DMS153 (cell line): ENCODE measurements at places on chromosomes 2 and 18.

- DNase-seq, result no peak
Measured at GRCh38 chr2:206343816-206344215, 69.4 kb downstream of the ZDBF2 start.

DNA sequence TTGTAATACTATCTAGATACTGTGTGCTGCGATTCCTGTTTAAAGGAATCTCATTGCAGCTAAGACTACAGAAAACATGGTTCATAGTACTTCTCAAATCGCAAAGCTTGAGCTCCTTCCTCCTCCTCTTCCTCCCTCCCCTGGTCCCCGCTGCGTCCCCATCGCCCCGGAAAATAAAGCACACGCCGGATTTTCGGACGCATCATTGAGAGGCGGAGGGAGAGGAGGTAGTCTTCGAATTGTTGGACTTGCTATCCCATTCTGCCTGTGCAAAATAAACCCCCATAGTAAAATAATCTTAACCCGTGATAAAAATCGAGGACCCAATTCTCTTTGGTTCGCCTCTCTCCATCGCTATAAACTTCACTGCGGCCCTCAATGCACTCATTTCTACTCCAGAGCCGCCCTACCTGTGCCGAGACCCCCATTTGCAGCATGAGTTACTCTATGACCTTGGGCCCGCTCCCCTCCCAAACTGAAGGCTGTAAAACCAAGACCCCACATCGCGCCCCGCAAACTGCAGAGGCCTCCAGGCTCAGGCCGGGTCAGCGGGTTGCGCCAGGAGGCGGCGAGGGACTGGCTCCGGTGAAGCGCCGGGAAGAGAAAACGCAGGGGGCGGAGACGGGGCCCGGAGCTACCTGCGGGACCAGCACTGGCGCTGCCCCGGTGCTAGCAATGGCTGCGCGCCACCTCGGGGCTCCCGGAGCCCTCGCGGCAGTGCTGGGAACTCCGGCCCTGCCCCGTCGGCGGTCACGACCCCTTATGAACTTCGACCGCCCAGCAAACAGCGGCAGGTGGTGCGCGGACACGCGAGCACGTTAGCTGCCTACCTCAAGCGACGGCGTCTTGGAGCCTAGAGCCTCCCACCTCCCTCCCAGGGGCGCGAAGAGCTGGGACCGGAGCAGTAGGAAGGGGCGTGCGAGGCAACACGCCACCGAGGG is 649 bp downstream of the ESCO1 start:
- DNase-seq, result no peak

DNA sequence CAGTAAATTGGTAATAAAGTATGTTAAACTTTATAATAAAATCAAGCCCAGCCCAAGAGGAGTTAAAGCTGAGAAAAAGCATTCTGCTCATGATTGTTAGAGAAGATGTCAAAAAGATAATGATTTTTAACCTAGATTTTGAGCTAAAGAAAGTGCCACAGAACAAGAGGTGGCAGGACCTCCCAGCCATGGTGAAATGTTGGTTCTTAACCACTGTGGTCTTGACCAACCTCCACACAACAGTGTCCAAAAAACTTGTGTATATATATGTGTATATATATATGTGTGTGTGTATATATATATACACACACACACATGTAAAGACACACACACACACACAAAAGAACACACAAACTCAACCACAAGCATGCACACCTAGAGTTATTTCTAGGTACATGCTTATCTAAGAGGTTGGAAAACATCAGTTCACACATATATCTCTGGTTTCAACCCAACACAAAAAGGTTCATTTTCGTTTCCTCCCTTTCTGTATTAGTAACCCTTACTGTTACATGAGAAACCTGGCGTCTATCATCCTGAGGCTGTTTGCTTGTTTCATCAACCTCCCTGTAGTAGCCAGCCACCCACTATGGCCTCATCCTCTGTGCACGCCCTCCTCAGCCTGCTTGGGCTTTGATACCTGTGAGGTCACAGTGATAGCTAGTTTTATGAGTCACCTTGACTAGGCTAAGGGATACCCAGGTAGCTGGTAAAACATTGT is 631.8 kb upstream of the ID2 start:
- no peak for DNase-seq

DNA sequence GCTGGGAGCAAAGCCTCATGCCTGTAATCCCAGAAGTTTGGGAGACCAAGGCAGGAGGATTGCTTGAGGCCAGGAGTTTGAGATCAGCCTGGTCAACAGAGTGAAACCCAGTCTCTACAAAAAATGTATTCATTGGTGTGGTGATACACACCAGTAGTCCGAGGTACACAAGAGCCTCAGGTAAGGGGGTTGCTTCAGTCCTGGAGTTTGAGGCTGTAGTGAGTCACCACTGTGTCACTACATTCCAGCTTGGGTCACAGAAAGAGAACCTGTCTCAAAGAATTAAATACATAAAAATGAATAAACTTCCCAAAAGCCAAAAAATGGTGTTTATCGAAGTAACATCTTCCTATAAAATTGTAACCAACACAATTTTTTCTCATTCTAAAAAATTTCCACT is 568.1 kb upstream of the LINC00305 start:
- no peak for DNase-seq

DNA sequence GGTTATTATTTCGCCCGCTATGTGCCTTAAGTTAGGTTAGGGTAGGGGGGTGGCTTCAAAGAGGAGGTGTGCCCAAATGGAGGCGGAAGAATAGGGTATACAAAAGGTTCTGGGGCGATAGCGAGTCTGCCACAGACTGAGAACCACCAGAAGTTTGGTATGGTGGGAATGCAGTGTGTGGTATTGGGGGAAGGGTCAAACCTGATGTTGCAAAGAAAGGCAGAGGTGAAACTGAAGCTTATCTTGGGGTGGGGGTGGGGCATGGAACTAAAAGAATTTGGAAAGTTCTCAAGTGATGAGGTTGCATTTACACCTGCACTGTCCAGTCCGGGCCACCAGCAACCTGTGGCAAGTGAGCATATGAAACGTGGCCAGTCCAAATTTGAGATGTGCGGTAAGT is 11.8 kb upstream of the CCBE1 start:
- no peak for DNase-seq

GRCh38 chr2:174760845-174761473 is 3.3 kb downstream of the CHRNA1 start:
- DNase-seq, result no peak

DNA sequence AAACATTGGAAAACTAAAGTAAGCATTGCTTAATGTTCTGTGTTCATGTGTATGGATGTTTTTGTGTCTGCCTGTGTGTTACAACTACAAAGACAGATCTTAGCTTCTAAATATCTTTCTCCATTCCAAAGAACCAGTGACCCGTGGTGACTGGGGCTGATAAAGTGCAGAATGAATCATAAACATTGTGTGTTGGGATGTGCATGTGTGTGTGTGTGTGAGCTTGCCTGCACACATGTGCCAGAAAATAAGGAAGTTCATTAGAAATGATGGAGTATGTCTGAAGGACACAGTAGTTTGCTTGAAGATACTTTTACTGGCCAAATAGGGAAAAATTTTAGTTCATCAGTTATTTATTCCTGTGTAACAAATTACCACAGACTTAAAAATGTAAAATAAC is 756.6 kb upstream of the CELF4 start:
- no peak for DNase-seq

DNA sequence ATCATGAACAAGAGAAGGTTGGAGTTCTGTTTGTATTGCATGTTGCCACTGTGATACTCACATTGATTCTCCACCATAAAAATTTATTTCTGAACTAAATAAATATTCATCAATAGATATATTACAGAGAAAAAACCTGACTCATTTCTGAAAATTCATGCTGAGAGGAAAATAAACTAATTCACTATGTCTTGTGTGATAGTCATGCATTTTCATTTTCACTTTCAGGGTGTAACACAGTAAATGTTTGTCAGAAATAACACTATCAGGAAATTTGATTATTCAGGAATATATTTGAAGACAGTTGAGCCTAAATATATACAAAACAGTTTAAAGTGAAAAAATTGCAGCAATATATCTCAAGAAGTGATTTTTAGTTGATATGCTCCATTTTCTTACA is 335.2 kb downstream of the KCNJ3 start:
- no peak for DNase-seq

DNA sequence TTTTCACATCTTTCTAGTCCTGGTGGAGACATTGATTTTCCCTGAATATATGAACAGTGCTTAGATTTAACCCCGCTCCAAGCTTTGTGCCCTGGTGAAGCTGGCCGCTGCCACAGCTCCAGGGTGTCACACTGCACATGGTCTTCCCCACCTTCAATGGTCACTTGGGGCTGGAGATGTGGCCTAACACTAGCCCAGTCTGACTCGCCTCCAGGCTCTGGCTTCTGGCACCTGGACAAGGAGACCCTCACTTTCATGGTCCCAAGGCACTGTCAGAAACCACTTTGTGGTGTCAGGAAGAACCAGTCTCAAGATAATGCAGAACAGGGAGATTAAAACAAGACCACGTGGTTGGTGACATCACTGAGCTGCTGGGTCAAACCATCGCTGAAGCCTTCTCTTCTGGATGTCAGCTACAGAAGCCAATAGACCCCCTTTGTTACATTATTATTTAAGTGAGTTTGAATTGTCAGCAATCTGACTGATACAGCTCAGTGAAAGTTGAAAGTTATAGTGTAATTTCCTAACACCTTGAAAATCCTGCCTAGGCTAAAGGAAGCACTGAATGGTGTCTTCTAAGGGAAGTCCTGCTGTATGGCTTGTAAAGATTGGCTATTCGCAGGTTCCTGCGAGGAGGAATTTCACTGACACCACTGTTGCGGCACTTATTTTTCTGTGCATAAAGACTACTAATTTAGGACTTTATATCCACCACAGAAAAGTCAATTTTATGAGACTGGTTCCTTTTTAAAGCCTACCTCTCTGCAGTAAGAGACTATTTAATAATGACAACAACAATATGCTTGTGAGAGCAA is 55.0 kb upstream of the CTDP1 start:
- DNase-seq, result no peak

DNA sequence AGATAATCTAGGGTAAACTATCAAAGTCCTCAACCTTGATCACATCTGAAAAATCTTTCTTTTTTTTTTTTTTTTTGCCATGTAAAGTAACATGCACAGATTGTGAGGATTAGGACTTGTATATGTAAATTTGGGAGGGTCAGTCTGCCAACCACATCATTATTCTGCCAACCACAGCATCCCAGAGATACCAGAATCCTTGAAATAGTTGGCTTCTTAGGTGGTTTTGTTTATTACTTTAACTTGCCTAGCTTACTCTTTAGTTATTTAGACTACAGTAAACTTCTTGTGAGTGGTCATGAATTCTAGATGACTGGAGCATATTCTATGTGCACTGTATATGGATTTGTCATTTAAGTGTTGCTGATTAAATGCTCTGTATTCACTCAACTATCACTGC is 242.1 kb upstream of the RBMS1 start:
- DNase-seq, result no peak

GRCh38 chr18:24704946-24705630 is 244.7 kb downstream of the HRH4 start:
- no peak for DNase-seq
